Lung microvascular endothelial cell (primary cell): ENCODE measurements at places on chromosomes 3 and 15.

DNA sequence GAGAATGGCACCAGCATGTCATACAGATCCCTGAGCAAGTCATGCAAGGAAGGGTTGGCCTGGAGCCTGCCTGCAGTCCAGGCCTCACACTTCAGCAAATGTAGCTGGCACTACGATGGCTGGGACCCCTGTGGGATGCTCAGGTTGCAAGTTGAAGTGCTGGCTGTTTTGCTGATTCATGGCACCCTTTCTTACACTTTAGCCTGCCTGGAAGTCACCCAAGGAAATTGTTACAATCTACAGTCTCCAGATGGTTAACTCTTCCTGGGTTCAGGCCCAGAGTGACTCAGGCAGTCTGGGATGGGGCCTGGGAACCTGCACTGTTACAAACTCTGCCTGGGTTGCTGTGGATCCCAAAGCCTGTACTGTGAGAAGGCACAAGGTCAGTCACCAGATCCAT is 91.0 kb upstream of the SLC6A11 start:
- no peak for DNase-seq

DNA sequence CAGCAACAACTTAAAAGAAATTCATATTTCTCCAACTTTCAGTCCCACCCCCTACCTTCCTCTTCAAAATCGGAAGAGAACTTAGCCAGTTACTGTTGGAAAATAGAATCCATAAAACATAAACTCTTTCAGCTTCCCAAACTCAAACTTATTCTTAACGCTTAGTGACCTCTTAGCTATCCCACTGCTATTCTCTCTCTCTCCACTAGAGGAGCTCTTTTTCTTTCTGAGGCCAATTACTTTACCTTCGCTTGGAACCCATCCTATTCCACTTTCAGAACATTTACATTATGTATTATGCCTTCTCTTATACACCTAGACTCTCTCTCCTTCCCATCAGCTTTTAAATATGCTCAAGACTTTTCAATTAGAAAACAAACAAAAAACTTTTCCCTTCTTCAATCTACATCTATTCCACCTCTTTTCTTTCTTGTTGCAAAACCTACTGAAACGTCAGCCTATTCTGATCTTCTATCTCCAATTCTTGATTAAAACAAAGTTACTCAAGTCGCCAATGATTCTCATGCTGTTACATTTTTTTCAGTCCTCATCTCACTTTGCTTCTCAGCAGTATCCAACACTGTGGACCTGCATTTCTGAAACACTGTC is 13.4 kb upstream of the GHSR start:
- DNase-seq, result peak; percentile 44

GRCh38 chr3:111577798-111578685 is 17.1 kb downstream of the ZBED2 start:
- DNase-seq, result peak; percentile 59

GRCh38 chr15:79025201-79025600 is 65.4 kb downstream of the RASGRF1 start:
- no peak for DNase-seq

DNA sequence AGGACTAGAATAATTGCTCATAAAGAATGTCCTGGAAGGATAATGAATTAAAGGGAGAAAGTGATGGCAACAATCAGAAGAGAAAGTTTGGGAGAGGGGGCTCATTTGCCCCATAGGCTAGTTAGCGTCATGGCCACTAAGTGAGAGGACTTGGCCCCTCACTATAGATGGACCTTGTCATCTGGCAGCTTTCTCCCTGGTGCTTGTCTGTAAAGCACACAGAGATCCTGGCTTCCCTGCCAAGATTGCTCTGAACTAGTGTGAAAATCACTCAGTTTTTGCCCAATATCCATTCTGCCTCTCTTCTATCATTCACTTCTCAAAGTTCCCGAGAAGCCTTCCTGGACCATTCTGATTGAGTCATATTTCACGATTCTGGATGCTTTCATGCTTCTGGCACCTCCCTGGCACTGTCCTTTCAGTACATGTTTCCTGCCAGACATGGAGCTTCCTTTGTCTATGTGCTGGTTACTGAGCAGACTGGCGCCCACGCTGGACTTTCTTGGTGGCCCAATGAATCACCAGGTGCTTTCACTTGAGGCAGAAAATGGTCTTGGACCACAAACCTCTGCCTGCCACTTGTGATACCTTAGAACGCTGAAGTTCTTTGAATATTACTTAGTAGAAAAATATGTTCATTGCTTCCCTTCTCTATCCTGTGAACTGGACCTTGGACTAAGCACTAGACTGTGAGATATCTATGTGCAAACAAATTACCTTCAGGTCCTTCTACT is 709.6 kb upstream of the CFAP20DC start:
- no peak for DNase-seq

GRCh38 chr3:161035711-161036110 is 69.4 kb downstream of the B3GALNT1 start:
- peak; percentile 85 for DNase-seq

DNA sequence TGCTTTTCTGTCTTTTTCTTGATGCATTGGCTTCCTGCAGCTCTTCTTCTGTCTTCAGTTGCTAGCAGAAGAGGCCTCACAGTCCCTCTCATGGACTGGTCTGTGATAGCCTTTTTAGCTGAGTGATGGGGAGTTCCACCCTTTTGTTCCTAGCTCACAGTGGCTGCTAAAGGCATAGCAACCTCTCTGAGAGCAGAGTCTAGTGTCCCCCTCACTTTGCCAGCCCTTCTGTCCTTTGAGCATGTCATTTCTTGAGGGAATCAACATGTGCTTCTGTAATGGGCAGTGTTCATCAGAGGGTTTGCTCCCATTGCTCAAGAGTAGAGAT is 44.4 kb downstream of the GAP43 start:
- no peak for DNase-seq

DNA sequence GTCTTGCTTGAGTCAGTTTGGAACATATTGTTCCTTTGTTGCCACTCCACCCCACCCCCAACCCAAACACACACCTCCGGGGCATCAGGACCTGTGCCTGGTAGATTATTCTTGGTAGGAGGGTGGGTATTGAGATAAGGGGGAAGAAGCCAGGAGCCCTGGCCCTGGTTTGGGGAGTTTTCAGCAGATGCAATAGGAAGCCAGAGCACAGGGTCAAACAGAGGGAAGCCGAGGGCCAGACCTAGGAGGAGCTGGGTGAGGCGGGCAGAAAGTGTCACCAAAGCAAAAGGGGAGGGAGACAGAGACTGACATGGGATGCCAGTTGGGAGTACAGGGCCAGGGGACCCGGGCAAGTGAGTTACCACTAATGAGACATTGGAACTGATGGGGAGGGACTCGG is 163.1 kb downstream of the RPLP1 start:
- no peak for DNase-seq

DNA sequence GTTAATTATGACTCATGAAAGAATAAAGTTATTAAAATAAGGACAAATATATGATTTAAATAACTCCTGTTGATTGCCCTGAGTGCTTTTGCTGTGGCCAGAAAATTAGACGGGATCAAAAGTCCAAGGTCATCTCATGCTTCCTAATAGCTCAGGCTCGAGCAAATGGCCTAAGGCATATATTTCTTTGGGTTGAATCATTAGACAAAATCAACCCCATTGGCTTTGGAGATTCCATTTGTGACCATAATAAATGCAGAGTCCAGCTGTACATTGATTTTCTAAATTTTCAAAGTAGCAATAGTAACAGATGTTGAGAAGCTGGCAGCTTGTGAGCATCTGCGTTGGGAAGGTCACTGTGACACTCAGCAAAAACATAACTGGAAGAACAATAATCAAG is 464.5 kb upstream of the TGFBR2 start:
- DNase-seq, result no peak

GRCh38 chr15:79562403-79562815 is 130.3 kb downstream of the MINAR1 start:
- DNase-seq, result no peak

DNA sequence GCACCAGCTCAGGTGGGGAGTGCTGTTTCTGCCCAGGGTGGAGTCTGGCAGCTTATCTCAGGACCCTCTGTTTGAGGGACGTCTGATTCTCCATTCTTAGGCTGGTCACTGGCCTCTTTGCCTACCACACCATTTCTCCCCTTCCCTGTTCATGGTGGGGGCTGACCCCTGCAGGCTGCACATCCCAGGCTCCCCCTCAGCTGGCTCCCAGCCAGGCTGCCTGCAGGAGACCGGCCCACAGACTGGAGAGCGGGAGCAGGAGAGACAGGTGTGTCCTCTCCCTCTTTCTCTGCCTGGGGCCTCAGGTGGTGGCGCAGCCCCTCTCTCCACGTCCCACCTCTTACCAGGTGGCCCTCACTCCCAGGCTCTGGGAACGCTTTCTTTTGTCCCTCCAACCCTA is 60.8 kb downstream of the RAB11A start:
- DNase-seq, result no peak

DNA sequence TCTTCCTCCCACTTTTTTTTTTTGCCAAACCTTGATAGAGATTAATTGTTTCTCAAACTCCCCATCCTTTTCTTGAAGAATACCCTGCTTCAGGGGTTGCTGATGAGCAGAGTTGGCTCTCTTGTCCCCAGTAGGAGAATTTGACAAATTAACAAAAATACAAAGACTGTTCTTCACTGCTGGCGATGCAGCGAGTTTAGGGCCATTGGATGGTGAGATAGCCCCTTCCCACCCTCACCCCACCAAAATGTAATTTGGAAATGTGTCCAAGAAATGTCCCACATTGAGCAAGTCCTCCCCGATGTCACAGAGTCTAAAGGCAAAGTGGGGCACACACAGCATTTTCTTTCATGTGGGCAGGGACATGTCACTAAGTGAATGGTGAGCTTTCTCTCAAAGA is 136.0 kb upstream of the RARB start:
- no peak for DNase-seq

GRCh38 chr15:65089206-65089824 is 12.8 kb downstream of the KBTBD13 start:
- DNase-seq, result no peak

GRCh38 chr3:127768346-127769008 is 53.8 kb downstream of the MGLL start:
- peak; percentile 79 for DNase-seq

DNA sequence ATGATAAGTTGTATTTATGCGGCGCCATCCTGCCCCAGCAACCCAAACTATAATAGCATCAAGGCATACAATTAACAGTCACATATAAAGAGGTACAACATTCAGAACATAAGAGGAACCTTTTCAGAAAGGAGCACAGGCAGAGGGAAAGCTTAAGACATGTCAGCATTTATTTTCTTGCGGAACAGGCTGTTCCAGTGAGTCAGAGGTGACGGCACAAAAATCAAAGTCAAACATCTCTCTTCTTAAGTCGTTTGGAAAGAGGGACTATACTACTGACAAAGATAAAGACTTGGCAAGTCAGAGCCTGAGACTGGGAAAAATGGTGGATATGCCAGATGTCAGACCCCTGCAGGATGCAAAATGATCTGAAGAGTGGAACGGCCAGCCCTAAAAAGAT is 128.4 kb downstream of the CTNNB1 start:
- no peak for DNase-seq

DNA sequence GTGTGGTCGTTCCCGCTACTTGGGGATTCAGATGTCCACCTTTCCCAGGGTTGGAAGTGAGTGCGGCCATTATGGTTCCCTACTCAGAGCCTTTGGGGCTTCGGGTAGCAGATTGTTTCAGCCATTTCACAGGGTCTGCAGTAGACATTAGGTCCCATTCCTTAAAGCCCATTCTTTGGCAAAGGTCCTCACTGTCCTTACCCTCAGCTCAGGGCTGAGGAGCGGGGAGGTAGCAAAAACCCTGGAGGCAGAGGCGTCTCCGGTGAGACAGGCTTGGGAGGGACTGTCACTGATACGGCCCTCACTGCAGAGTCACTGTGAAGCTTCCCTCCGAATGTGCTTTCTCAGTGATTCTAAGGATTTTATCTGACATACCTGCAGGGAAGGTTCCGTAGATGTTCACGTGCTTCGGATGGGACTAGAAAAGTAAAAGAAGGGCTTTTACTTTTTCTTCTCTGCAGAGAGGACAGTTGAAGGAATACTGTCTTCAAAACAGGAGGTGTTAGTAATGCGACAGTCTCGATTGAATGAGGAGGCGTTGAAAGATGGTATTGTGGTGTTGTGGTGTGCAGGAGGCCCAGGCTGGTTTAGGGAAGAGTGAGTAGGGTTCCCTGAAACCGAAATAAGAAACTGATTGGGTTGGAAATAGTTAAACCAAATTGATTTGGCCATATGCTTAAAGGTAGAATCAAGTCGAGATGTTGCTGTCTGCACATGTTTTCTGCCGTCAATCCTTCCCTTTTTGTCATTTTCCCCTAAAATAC is 630 bp downstream of the ATP6V1A start:
- DNase-seq, result peak; percentile 51

DNA sequence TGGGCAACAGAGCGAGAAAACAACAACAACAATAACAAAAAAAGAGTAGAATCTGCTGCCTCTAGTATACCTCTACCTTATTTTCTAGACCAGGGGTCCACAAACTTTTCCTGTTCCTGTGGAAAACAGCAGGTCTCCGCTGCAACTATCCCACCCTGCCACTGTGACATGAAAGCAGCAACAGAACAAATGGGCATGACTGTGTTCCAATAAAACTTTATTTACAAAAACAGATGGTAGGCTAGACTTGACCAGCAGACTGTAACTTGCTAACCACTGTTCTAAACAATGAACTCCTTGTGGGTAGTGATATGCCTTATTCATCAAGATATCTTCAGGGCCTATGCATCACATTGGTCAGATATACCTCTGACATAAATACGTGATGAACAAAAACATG is 25.3 kb downstream of the POLQ start:
- no peak for DNase-seq

- DNase-seq, result no peak
Observed at GRCh38 chr15:85880501-85881190, 85.9 kb upstream of the KLHL25 start.

- DNase-seq, result no peak
Observed at GRCh38 chr3:45555666-45556065, 38.9 kb upstream of the LIMD1 start.

- DNase-seq, result no peak
Observed at GRCh38 chr15:101119181-101119580, 132.7 kb downstream of the CHSY1 start.

DNA sequence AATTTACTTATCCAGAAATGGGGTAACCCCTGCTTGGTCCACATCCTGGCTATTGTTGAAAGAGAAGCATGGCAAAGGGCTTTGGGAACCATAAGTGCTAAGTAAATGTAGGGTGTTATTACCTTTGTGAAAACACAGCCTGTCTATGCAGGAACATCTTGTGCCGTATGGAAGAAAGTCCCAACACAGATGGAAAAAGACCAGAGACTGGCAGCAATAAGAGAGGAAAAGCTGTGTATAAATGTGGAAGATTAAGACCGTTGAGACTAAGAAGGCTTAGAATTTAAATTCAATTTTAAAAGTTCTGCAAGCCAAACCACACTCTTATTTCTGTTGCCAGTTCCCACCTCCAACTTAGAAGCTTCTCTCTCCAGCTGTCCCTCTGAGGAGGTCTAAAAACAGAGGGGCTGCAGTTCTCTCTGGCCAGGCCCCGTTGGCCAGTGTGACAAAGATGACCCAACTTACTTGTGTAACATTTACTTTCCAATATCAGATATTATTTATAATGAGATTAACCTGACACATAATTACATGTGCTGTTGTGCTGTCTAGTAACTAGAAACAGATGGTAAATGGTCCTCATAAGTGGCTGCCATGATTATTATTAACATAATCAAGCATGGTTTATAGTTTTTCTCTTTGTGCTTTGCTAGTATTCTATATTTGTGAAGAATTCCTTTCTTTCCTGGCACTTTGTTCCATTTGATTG is 7.0 kb downstream of the MINDY4B start:
- no peak for DNase-seq

GRCh38 chr3:75192146-75192616 is 471.9 kb upstream of the FRG2C start:
- DNase-seq, result peak; percentile 64
